ENCODE measurements at places on chromosomes 7 and 10. TPM values are rescaled to one million over a fixed set of nuclear protein-coding genes. Genes with fewer than 3 reads are reported as not detected.

The PHYH gene
- total RNA-seq, result 10.9 TPM

The NPY gene
- not detected for total RNA-seq

DNA sequence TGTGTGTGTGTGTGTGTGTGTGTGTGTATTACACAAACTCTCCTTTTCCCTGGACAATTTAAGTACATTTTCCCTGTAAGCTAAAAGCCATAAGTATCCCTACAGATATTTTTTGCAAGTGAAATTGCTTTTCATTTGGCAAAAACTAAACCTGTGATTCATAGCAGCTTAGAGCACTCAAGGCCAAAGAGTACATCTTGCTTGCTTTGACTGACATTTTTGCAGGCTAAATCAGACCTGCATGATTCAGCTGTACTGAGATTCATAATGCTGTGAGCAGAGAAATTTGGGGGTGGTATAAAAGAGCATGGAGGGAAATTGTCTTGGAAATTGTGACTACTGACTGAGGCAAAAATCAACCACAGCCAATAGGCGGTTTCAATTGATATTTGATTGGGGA lies 500.4 kb downstream of the GFRA1 start:
- no peaks in the 10 kb centered on the region for H3K4me1 ChIP-seq
- H3K27ac ChIP-seq, result no peak overlapping the region
- peak; percentile 90 for DNase-seq
- no peak overlapping the region for H3K4me3 ChIP-seq
- no peaks in the 10 kb centered on the region for H3K27me3 ChIP-seq

- H3K4me3 ChIP-seq, result no peak overlapping the region
- no peak for DNase-seq
- no peak overlapping the region for H3K27ac ChIP-seq
- no peaks in the 10 kb centered on the region for H3K4me1 ChIP-seq
Measured at GRCh38 chr10:34826857-34827766, 12.0 kb upstream of the PARD3 start.

DNA sequence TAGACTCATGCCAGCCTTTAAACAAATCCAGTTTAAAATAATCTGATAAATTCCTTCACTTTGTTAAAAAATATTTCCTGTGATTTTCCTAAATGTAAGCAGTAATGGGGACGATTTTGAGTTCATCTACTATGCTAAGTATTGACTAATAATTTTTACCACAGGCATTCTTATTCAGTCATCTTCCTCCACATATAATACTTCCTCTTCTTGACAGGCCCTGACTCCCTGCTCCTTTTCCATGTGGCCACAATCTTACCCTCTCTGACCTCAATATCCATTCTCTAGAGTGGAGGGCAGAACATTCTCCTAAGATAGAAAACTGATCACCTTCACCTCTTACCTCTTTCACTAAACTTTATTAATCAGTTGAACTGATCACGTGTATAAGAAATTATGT lies 7.8 kb downstream of the DNAJC2 start:
- no peak for DNase-seq
- H3K27ac ChIP-seq, result no peak overlapping the region
- H3K4me1 ChIP-seq, result peaks cover 2% of the 10 kb centered on the region
- no peak overlapping the region for H3K4me3 ChIP-seq

- H3K27ac ChIP-seq, result no peak overlapping the region
- H3K4me3 ChIP-seq, result no peak overlapping the region
- no peaks in the 10 kb centered on the region for H3K36me3 ChIP-seq
- no peaks in the 10 kb centered on the region for H3K4me1 ChIP-seq
- peaks cover 14% of the 10 kb centered on the region for H3K27me3 ChIP-seq
Measured at GRCh38 chr7:55235801-55236200, 129.3 kb upstream of the LANCL2 start.

GRCh38 chr10:110337906-110338305 lies 33.2 kb upstream of the SMNDC1 start:
- no peaks in the 10 kb centered on the region for H3K36me3 ChIP-seq
- DNase-seq, result peak; percentile 57
- H3K27ac ChIP-seq, result no peak overlapping the region
- H3K27me3 ChIP-seq, result no peaks in the 10 kb centered on the region
- peaks cover 9% of the 10 kb centered on the region for H3K4me1 ChIP-seq
- no peak overlapping the region for H3K4me3 ChIP-seq

GRCh38 chr7:107167483-107168232 lies 1.1 kb upstream of the HBP1 start:
- H3K27me3 ChIP-seq, result no peaks in the 10 kb centered on the region
- DNase-seq, result peak; percentile 90
- no peaks in the 10 kb centered on the region for H3K4me1 ChIP-seq
- peaks cover 3% of the 10 kb centered on the region for H3K36me3 ChIP-seq
- peak overlapping the region; percentile 52 for H3K4me3 ChIP-seq

DNA sequence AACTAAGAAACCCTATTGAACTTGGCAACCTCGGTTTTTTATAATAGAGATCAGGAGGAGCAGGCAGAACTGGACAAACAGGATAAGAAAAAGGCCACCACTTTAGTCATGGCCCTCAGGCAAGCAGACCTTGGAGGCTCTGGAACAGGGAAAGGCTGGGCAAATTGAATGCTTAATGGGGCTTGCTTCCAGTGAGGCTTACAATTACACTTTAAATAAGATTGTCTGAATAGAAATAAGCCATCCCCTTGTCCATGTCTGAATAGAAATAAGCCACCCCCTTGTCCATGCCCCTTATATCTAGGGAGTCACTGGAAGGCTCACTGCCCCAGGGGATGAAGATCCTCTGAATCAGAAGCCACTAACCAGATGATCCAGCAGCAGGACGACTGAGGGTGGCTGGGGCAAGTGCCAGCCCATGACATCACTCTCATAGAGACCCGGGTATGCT lies 40.6 kb downstream of the AKR1B15 start:
- H3K27me3 ChIP-seq, result peaks cover 4% of the 10 kb centered on the region
- H3K4me1 ChIP-seq, result peaks cover 8% of the 10 kb centered on the region
- H3K4me3 ChIP-seq, result no peak overlapping the region
- H3K36me3 ChIP-seq, result no peaks in the 10 kb centered on the region
- no peak overlapping the region for H3K27ac ChIP-seq
- DNase-seq, result peak; percentile 17

GRCh38 chr10:60197206-60197605 lies 192.5 kb downstream of the ANK3 start:
- no peaks in the 10 kb centered on the region for H3K4me1 ChIP-seq
- no peak overlapping the region for H3K27ac ChIP-seq
- H3K27me3 ChIP-seq, result peaks cover 13% of the 10 kb centered on the region
- H3K4me3 ChIP-seq, result no peak overlapping the region
- H3K36me3 ChIP-seq, result no peaks in the 10 kb centered on the region

DNA sequence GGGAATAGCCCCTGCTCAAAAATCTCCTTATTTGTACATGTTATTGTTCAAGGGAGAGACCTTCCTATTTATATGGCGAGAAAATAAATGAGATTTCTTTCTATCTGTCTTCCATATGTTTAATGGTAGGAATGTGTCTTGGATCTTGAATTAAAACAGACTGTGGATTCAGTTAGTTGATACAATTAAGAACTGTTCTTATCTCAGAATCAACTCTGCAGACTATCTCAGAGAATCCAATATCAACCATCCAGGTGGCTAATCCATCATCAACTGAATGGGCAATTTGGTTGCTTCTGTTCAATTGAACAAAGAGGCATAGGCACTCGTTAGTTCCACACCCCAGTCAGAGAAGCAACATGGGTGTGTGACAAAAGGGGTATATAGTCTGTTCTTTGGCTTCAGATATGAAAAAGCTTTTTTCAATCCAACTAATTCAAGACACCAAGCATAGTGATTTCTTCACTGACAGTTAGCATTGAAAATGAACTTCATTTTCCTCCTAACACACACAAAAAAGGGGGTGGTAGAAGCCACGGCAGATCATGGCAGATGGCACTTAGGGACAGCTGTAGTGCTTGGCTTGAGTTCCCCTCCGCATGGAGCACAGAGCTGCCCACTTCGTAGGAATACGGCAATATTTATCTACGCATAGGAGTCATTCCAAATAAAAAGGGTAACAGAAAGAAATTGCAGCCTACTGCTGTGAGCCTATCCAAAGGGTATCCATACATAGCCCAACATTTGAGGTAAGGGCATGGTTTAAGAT lies 135.9 kb downstream of the KIAA1217 start:
- DNase-seq, result no peak
- H3K27me3 ChIP-seq, result no peaks in the 10 kb centered on the region
- H3K36me3 ChIP-seq, result no peaks in the 10 kb centered on the region
- H3K4me3 ChIP-seq, result no peak overlapping the region

DNA sequence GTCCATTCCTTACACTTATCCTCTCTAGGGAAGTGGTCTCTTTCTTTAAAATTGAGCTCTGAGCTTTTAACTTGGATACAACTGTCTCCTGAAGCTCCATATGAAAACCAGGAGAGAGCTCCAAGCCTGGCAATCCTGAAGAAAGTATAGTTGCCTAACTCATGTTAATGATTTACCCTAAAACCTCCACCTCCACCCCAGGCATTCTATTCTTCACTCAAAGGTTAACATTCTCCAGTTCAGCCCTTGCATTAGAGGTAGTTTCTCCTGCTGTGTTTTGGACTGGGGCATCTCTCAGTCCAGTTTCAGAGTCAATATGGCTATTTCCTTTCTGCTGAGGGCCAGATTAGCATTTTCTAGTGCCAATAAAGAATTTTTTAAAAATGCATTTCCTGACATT lies 195.5 kb downstream of the SLC25A13 start:
- no peak overlapping the region for H3K27ac ChIP-seq
- no peaks in the 10 kb centered on the region for H3K27me3 ChIP-seq
- H3K4me3 ChIP-seq, result no peak overlapping the region
- DNase-seq, result no peak
- no peaks in the 10 kb centered on the region for H3K4me1 ChIP-seq

GRCh38 chr10:98312349-98312748 lies 44.4 kb upstream of the LOXL4 start:
- H3K4me1 ChIP-seq, result peaks cover 14% of the 10 kb centered on the region
- H3K27me3 ChIP-seq, result no peaks in the 10 kb centered on the region
- H3K4me3 ChIP-seq, result no peak overlapping the region
- no peak overlapping the region for H3K27ac ChIP-seq
- DNase-seq, result peak; percentile 20

- no peaks in the 10 kb centered on the region for H3K36me3 ChIP-seq
- DNase-seq, result peak; percentile 49
- no peak overlapping the region for H3K27ac ChIP-seq
- H3K4me3 ChIP-seq, result no peak overlapping the region
Measured at GRCh38 chr7:34042406-34042805, 137.1 kb downstream of the BMPER start.

DNA sequence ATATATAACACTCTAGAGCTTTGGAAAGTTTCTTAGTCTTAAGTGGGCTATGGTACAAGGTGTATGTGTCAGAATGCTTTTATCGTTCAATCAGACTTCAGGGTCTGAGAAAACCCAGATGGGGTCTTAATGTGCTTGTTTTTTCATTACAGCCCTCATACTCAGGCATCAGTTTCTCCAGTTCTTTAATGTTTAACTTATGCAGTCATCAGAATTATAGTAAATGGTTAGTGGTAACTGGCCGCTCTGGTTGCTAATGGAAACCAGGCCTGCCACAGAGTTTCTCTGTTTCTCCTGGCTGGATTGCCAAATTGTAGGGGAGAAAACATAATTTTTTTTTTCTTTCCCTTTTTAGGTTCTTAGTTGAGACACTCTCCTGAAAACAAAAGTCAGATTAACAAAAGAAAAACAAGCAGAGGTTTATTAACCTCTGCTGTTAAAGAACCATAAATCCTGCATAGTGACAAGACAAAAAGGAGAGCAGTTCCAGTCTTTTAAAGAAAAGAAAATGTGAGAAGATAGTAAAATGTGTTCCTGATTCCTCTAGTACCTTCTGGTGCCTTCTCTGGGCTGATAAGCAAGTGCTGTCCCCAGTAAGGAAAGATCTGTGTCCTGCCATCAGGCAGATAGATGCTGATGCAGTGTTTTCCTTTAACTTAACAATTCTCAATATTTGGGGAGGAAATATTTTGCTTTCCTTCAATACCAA lies 21.5 kb upstream of the GHITM start:
- DNase-seq, result no peak
- H3K4me1 ChIP-seq, result no peaks in the 10 kb centered on the region
- no peak overlapping the region for H3K4me3 ChIP-seq
- no peaks in the 10 kb centered on the region for H3K27me3 ChIP-seq
- no peaks in the 10 kb centered on the region for H3K36me3 ChIP-seq

DNA sequence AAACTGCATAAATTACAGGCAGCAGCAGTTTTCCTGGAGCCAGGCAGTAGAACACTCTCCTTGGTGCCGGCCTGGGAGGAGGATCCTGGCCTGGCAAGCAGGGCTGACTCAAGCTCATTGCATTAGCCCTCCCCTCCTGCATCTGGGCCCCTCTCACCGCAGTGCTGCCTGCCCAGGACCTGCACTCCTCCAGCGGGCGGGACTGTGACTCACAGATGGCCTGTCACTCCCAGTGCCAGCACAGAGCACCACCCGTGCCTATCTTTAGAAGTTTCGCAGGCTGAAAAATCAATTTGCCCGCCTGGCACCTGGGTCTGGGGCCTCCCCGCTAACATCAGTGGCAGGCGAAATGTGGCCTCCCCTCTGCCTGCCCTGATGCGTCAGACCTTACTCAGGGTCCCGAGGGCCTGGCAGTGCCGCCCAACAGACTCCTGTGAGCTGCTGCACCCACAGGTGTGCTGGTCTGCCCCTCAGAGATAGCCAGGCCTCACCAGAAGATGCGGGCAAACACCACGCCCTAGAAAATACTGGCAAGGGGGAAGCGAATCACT lies 123.8 kb downstream of the KCNMA1 start:
- no peak overlapping the region for H3K4me3 ChIP-seq
- H3K36me3 ChIP-seq, result no peaks in the 10 kb centered on the region
- peak; percentile 91 for DNase-seq
- no peaks in the 10 kb centered on the region for H3K27me3 ChIP-seq
- H3K27ac ChIP-seq, result no peak overlapping the region

- no peak overlapping the region for H3K27ac ChIP-seq
- H3K36me3 ChIP-seq, result no peaks in the 10 kb centered on the region
- H3K4me3 ChIP-seq, result no peak overlapping the region
- H3K27me3 ChIP-seq, result peaks cover under 1% of the 10 kb centered on the region
- DNase-seq, result no peak
Measured at GRCh38 chr10:59553162-59553900, 156.3 kb downstream of the SLC16A9 start.

DNA sequence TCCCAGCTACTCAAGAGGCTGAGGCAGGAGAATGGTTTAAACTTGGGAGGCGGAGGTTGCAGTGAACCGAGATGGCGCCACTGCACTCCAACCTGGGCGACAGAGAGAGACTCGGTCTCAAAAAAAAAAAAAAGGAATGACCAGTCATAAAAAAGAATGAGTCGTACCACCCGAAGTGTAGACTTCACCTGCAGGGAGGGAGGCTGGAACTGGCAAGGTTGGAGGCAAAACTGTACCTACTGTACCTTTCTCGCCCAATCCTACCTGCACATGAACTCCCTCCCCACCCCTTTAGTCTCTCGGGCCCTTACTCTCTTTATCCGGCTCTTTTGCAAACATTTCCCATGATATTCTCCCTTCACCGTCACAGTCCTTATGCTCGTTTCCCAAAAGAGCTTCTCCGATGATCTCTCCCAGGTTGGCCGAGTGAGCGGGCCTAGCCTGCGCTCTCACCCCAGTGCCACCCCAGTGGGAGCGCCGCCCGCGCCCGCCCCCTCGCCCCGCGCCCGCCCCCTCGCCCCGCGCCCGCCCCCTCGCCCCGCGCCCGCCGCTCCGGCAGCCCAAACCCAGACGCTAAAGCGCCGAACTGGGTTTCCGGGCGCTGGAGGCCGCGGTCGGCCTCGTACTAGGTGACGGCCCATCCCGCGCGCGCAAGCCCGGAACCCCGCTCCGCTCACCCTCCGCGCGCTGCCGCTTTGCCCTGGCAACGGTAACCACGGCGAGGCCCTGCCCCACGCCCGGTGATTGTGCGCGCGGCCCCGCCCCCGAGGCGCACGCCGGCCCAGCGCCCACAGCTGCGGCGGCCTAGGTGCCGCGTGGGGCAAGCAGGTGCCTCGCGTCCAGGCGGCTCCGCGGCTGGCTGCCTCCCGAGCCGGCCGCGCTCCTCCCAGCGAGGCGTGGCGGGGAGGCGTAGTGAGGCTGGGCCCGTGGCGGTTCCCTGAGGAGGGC lies at the start of gene SMKR1:
TSS of gene SMKR1 (plus strand) at position 772 of the 948 bp plus-strand sequence. CDS start 294 bp downstream, outside the sequence.
- no peak within 1 kb of the TSS for H3K27ac ChIP-seq
- peak within 1 kb of the TSS; percentile 47 for H3K4me3 ChIP-seq
- DNase-seq, result peak; percentile 23
- peaks cover 38% of the 10 kb centered on the region for H3K27me3 ChIP-seq
- H3K4me1 ChIP-seq, result no peaks in the 10 kb centered on the region
